Thyroid gland (tissue), 4 donors: ENCODE measurements at places on chromosomes 3 and 15. TPM values are rescaled to one million over a fixed set of nuclear protein-coding genes. Genes with fewer than 3 reads are reported as not detected.

GRCh38 chr15:100941536-100941935 is 22.4 kb downstream of the LRRK1 start:
- no peak for DNase-seq

Gene TNK2
- 13.0 TPM for total RNA-seq

Gene SPATA12
- total RNA-seq, result not detected

DNA sequence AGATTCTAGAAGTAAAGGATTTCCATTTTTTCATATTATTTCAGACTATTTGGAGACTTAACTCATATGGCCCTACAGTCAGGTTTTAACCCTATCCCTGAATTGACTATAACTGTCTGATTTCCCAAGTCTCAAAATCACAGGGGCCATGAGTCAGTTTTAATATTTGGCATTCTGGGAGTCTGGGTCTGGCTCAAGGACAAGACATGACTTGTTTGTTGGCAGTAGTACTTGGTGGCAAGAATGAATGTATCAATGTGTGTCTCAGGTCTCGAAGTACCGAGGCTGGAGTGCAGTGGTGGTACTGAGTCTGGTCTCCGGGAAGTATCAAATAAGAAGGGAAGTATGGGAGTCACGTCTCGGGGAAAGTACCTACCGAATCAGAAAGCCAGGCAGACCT is 10.8 kb downstream of the UMPS start:
- no peak for DNase-seq

- DNase-seq, result no peak
Observed at GRCh38 chr3:146818301-146818700, 213.2 kb upstream of the PLSCR5 start.

- no peak for DNase-seq
Observed at GRCh38 chr3:195247086-195247862, 23.7 kb downstream of the XXYLT1 start.

GRCh38 chr3:177177749-177178221 is 19.5 kb downstream of the TBL1XR1 start:
- DNase-seq, result no peak
